ENCODE measurements at places on chromosomes 13 and 19.

DNA sequence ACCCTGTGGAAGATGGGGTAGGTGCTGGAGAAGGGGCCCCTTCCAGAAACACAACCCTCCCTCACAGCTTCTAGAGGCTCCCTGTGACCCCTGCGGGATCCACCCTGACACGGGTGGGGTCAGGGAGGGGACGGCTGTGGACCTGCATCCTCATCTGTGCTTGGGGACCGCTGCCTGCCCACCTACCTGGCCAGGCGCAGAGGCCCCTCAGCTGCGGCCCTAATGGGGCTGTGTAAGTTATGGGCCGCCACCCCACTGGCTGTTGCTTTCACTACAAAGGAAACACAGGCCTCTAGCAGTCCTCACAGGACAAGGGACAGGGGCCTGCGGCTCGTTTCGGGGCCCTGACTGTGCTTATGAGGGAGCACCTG, 7.0 kb upstream of the CTXN1 start:
- DNase-seq, result peak; percentile 30

DNA sequence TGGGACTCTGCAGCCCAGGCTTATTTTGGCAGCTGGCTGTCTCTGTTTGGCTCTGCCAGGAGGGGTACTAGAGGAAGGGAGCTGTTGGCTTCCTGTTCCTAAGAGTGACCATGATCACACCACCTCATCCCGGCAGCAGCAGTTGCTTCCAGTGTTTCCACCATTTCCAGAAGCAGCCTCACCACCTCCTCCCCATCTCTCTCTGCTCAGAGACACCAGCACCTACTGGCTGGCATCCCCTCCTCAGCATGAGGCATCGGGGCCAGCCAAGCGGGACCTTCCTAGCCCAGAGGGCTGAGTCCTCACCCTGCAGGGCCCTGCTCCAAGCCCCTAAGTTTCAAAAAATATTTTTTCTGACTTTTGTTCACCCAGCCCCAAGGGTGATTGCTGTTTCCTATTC, 59.0 kb downstream of the NUFIP1 start:
- DNase-seq, result no peak

DNA sequence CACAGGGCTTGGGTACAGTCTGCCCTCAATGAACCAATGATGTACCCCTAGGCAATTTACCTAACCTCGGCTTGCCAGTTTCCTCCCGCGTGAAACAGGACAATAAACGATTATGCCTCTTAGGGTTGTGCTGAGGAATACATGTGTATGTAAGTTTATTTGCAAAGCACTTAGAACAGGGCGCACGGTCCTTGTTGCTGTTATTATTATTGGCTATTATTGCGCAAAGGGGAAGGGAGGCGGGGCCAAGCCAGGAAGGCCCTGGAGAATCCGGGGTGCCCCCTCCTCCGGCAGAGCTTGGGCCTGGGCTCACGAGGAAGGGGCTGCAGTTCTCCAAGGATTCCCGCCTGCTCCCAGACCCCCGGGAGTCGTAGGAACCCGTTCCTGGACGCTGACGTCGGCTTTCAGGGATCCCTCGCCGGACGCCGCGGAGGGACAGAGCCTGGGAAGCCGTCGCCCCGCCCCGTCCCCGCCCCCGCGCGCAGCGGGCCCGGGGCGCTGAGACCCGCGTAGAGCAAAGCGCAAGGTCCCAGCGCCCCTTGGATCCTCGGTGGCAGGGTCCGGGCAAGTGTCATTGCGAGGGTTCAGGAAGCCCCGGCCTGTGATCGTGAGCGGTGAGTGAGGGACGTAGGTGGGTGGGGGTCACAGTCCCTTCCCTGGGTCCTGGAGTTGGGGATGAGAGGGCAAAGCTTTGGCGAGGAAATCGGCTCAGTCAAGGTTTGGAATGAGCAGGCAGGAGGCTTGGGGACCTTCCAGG, at the start of gene TMEM91:
Gene TMEM91, plus strand, starts transcription at position 293 of the 757 bp plus-strand sequence. CDS start 1,777 bp downstream, outside the sequence.
- DNase-seq, result peak; percentile 93

DNA sequence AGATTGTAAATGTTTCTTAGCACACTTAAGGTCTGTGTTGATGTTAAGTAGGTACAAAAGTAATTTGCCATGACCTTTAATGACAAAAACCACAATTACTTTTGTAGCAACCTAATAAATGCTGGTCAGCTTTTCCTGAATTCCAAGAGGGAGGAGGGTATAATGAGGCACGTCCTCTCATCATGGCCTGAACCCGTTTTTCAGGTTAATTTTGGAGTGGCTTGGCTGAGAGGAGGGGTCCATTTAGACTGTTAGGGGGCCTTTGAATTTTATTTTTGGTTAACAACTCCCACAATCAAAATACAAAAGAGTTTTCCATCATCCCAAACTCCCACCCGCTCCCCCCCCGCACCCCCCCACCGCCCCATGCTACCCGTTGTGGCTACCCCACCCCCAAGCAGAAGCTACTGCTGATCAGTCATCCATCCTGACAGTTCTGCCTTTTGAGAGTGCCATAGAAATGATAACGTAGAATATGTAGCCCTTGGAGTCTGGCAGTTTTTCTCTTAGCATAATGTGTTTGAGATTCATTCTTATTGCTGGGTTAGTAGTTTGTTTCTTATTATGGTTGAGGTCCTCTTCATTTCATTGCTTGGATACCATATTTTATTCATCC, 14.4 kb upstream of the PLEKHF1 start:
- peak; percentile 8 for DNase-seq

- no peak for DNase-seq
Measured at GRCh38 chr19:993361-993830, 6.8 kb upstream of the GRIN3B start.

DNA sequence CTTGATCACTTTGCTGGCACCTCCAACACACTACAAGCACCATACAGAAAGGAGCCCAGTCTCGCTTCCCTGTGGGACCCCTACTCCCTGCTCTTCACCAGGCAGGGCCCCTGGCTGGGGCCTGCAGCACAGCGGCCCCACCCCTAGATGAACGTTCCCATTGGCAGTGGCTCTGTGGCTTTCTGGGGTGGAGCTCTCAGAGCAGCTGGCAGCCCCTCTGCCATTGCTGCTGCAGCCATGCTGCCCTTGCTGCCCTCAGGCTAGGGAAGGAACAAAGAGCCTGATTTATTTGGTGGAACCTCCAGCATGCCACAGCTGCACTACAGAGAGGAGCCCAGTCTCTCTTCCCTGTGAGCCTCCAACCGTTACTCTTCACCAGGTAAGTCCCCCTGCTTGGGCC, 5.8 kb downstream of the SIGLEC6 start:
- no peak for DNase-seq

- no peak for DNase-seq
Measured at GRCh38 chr13:90686442-90686841, 661.0 kb upstream of the MIR17HG start.

DNA sequence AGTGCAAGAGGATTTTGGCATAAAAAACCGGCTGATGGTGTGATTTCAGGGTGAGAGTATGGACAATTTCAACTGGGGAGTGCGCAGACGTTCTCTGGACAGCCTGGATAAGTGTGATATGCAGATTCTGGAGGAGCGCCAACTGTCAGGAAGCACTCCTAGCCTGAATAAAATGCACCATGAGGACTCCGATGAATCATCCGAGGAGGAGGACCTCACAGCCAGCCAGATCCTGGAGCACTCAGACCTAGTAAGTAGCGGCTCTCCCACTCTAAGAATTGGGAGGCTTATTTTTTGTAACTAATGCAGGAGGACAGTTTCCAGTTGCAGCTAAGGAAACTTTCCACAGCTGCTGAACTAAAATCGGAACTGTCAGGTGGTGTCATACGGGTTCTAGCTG, 53.6 kb downstream of the ZAR1L start:
- DNase-seq, result no peak

Measured in H7 (cell line).